ENCODE measurements at places on chromosomes 5 and 9.

DNA sequence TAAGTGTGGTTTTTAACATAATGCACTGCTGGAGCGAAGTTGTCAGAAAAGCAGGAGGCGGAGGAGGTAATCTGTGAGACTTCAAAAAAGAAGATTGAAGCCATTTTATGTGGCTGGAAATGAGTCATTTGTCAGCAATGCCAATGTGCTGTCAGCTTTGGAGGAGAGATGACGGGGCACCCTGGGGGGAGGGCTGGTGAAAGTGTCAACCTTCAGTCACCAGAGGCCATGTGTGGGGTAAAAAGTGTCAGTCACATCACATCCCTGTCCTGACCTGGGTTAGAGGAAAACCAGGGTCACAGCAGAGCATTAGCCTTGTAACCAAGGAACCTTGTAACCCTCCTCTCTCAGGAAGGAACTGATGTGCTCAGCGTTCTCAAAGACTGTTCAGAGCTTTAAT lies 59.1 kb downstream of the TLR4 start:
- DNase-seq: no peak

DNA sequence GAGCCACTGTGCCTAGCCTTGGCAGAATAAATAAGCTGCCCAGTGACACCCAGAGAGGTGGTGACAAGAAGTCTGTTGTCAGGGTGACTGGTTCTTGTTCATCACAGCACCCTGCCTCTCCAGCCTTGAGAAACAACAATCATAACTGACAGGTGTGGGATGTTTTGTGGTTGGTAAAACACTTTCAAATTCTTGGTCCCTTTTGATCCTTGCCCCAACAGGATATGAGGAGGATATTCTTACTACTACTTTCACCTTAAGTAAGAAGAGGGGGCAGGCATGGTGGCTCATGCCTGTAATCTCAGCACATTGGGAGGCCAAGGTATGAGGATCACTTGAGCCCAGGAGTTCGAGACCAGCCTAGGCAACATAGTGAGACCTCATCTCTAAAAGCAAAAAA lies 14.2 kb upstream of the FRRS1L start:
- DNase-seq: no peak

- no peak for DNase-seq
These were observed 53.0 kb downstream of the UBE2QL1 start for GRCh38 chr5:6501701-6502100.

DNA sequence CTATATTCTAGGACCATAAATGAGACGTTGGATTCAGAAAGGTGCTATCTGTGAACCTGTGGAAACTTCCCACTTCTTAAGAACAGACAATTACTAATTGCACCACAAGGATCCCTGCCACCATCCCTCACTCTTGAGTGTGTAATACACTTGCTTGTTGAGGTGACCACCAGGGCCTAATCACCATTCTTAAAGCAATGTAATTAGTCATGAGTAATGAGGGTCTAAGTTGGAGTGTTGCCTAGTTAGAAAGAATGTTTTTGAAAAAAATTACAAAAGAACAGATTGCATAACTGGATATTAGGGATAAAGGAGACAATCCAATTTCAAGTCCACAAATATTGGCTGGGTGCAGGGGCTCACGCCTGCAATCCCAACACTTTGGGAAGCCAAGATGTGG lies 56.9 kb upstream of the TRIO start:
- no peak for DNase-seq

DNA sequence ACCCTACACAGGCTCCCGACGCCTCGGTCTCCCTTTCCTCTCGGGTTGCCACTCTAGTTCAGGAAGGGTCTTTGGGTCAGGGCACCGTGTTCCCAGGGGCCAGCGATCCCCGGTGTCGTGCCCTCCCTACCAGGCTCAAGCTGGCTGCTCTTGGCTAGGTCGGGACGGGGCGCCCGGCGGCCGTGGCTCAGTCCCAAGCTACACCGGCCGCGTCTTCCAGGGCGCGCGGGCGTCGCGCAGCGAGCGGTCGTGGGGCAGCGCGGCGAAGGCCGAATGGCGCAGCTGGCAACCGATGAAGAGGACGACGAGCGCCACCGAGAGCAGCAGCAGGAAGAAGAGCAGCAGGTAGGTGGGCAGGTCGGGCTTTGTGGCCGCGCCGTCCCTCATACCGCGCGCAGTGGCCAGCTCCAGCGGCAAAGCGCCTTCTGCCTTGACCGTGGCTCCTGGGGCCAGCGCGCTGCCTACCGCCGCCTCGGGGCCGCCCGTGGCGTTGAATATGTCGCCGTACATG lies 892 bp downstream of the SMIM32 start:
- DNase-seq: peak; percentile 43

- DNase-seq: no peak
These were observed 70.1 kb upstream of the MAN2A1 start for GRCh38 chr5:109619606-109620005.
